Mesenteric fat pad (tissue), 1 donor: ENCODE measurements at places on chromosomes 1 and 21. TPM values are rescaled to one million over a fixed set of nuclear protein-coding genes. Genes with fewer than 3 reads are reported as not detected.
A peak's percentile ranks its signal among the peaks of the same experiment; 100 is the strongest.

- no peak for DNase-seq
Observed at GRCh38 chr1:33185541-33185940, 3.7 kb upstream of the TRIM62 start.

DNA sequence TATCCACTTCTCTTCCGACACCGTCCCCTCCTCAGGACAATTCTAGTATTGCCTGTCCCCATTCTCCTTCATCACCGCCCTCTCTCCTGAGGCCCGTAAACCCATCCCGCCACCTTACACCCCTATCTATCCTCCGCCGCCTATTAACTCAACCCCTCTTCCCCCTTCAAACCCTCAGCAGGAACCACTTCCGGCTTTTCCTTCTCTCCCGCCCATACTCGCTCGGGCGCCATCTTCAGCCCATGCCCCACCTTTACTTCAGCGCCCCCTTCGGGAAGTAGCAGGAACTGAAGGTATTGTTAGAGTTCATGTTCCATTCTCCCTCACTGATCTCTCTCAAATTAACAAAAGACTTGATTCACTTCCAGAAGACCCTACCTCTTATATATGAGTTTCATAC lies 31.6 kb downstream of the VN1R5 start:
- peak; percentile 41 for DNase-seq

GRCh38 chr21:40964691-40965090 lies 117.7 kb upstream of the DSCAM start:
- DNase-seq, result no peak

DNA sequence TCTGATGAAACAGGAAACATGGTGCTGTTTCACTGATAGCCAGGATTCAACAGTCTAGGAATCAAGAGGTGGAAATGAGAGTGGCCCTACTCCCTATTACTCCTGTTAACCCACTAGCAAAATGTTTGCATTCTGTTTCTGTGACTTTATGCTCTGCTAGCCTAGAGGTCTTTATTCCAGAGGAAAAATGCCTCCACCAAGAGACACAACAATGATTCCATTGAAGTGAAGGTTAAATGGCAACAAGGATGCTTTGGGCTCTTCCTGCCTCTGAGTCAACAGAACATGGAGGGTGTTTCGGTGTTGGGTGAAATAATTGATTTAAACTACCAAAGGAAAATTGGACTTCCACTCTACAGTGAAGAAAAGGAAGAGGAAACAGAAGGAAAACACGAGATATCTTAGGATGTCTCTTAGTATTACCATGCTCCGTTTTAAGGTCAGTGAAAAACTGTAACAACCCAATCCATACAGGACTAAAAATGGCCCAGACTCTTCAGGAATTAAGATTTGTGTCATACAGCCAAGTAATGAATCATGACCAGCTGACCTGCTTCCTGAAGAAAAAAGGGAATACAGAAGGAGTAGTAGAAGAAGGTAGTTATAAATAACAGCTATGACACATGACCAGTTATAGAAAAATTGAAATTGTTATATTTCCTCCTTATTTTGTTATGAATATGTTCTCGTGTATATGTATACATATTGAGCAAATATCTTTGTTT lies 1237.8 kb downstream of the NCAM2 start:
- DNase-seq, result no peak

- no peak for DNase-seq
Observed at GRCh38 chr1:177589166-177589565, 380.7 kb downstream of the SEC16B start.

DNA sequence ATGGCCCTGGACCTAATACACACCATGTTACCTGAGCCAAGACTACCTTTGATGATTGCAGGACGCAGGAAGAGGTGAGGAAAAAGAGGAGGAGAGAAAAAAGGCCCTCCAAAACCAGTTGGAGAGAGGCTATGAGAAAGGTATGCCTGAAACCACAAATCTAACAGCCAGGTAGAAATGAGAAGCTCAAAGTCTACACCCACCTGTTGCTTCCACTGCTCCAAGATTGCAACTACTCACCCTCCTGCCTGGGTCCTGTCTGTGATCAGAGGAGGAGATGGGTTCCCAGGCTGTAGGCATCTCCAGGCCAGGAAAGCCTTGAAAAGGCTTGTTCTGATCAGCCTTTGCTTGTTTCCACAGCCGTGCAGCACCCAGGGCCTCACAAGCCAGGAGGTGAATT lies 307.8 kb upstream of the USP24 start:
- no peak for DNase-seq

- DNase-seq, result peak; percentile 69
Observed at GRCh38 chr1:205435578-205436573, 14.0 kb upstream of the LEMD1 start.

GRCh38 chr1:225691377-225691776 lies 38.5 kb upstream of the ENAH start:
- DNase-seq, result no peak

DNA sequence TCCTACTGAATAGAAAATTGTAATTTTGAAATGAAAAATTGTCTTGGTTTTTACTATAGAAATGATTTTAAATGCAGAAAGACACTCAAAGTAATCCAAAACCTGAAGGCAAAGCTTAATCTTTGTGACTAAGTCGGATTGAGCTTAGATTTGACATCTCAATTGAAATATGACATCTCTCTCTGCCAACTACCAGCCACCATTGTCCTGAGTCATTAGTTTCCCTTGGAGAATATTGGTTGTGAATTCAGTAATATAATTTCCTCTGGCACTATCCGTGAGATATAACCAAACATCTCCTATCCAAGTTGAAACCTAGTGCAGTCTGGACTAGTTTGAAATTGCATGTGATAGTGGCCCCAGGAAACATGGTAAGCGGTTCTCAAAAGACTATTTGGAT lies 37.1 kb downstream of the PLA2G4A start:
- no peak for DNase-seq

DNA sequence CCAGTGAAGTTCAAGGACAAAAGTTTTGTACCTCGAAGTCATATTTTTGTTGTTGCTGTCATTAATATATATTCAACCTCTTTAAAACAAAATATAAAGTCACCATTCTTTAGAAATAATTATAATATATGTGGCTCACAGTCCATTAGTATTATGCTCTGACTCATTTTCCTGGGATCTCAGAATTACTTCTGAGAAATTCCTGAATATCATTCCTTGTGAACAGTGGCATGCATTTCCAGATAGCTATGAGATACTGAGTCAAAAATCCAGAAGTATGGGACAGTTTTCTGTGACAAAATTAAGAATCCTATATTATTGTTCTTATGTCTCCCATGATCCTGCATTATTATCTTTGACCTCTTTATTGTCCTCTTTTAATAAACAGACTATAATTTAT lies 13.8 kb upstream of the RGS21 start:
- DNase-seq, result no peak

- peak; percentile 14 for DNase-seq
Observed at GRCh38 chr1:111826278-111826677, 70.6 kb downstream of the DDX20 start.

GRCh38 chr1:233627823-233628222 lies 13.9 kb downstream of the KCNK1 start:
- no peak for DNase-seq

DNA sequence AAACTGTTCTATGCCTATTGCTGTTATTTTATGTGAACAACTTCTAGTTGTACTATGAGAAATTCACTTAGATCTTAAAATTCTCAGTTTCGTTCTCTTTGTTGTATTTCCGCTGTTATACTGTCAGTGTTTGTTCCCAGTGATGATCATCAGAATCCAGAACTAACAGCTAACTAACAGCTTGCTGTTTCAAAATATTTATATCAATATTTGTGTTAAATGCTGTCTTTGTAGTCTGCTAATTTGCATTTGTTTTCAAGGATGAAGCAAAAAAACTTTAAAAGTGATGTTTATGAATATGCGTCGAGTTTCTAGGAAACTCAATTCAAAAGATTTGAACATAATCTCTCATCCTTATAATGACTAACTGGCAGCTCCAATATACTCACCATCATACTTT lies 84.5 kb downstream of the SPATA17 start:
- no peak for DNase-seq

DNA sequence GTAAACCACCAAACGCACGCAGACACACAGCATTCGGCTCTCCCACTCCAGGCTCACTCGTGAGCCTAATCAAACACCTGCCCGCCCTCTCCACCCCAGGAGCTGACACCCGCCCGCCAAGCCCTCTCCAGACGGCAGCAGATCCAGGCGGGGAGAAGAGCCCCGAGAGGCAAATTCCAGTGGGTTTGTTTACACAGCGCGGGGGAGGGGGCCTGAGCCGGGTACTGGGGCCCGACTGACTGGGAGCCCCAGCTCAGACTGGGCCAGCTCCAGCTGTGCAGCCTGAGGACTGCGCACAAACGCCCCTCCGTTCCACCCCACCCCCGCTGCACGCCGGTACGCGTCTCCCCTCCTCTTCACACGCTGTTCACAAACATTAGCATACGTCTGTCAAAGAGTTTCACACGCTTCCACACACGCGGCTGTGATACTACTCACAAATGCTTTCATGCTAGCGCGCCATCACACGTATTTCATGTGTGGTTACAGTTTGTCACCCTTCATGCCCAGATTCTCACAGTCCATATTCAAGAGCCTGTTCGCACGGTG lies 1.0 kb upstream of the EFNA1 start:
- no peak for DNase-seq

- DNase-seq, result no peak
Observed at GRCh38 chr1:161954466-161954865, 69.2 kb downstream of the OLFML2B start.

- DNase-seq, result no peak
Observed at GRCh38 chr1:16143566-16144324, 12.1 kb downstream of the EPHA2 start.

- DNase-seq, result no peak
Observed at GRCh38 chr1:197207081-197207480, 60.6 kb upstream of the ASPM start.

- DNase-seq, result no peak
Observed at GRCh38 chr1:35505911-35506798, 51.0 kb downstream of the KIAA0319L start.

GRCh38 chr1:229843627-229844238 lies 217.7 kb downstream of the URB2 start:
- DNase-seq, result no peak

DNA sequence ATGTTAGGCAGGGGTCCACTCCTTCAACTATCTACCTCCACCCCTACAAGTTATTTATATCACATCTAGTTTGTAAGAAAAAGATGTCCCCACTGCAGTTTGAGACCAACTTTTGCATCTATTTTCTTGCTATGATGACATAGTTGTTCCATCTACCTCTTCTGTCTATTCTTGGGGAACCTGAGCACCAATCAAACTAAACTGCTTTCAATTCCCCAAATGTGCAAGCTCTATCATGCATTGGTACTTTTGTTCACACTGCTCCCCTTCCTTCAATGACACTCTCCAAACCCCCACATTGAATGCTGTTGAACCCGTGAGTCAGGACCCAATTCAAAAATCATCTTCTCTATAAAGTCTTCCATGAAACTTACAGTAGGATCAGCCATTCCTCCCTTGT lies 16.0 kb upstream of the FRRS1 start:
- DNase-seq, result no peak

DNA sequence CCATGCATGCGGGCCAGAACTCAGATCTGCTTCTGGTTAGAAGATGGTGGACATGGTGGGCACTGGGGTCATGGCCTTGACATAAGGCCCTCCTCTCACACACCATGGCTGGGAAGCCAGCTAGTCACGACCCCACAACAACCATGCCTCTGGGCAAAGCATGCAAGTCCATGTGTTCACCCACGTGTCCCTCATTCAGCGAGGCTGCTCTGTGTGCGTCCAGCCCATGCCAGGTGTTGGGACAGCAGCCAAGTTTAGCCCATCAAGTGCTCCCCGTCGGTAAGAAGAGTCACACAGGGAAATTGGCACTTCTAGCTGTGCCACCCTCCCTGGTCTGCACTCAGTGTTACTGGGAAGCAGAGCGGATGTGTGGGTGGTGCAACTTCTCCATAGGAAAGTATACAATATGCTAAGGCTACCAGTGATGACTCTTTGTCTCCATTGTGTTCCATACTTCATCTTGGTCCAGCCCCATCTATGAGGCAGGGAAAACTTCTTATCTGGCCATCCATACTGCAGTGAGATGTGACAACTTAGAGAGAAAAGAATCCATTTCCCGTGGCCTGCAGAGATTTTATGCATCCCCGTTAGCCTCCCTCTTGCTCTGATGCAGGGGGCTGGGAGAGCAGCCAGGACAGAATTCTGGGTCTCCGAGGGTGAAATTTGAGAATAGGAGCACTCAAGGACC lies 198.0 kb downstream of the GRIK3 start:
- DNase-seq, result no peak

DNA sequence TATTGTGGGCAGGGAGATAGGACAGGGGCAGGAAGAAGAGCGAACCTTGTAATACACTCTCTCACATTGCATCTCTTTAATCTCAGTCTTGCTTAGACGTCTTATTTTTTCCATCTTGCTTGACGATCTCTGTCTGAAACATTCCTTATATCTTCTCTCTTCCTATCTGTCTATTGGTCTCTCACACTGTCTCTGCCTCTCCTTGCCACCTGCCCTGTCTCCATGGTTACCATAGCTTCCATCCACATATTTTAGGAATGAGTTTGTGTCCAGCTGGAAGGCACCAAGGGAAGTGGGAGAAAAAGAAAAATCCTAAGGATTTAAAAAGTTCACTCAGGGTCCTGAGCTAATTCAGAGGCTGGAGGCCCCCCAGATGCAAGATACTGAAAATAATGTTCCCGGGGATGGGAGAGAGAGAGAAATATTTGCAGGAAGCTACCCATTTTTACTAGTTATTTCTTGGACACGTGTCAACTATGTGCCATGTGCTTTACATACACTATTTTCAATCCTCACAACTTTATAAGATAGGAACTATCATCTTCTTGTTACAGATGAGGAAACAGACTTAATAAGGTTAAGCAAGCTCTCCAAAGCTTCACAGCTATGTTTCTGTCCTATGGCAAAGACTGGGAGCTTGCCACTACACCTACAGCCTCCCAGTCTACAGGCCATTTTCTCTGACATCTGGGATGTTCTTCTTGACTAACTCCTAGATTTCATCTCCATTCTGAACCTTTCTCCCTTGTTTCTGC lies 933 bp downstream of the ANKRD34A start:
- DNase-seq, result no peak

GRCh38 chr21:42406866-42407265 lies 3.2 kb downstream of the UBASH3A start:
- DNase-seq, result peak; percentile 57

DNA sequence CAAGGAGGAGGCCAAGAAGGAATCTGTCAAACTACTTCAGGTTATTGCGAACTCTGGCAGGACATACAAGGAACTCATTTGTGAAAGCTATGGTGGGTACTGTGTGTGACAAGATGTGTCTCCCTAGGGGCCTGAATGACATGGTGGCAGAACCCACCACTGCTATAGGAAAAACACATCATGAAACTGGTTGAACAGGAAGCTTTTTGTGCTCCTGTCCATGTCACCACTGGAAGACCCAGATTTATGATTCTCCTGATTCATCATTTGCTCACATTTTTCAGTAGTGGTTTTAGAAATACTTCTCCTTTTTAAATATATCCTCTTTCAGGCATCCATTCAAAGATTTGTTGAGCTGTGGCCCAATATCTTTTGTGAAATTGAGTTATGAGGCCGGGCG lies 23.6 kb downstream of the ARMH1 start:
- no peak for DNase-seq

INSRR gene
- total RNA-seq, result 0.10 TPM

HSPB7 gene
- total RNA-seq, result 342 TPM

ACTL8 gene
- not detected for total RNA-seq

YOD1 gene
- total RNA-seq, result 5.4 TPM

PCP4 gene
- total RNA-seq, result not detected

S100A14 gene
- 0.35 TPM for total RNA-seq

HPDL gene
- total RNA-seq, result 1.00 TPM

CLDN17 gene
- not detected for total RNA-seq

OR2L2 gene
- 0.10 TPM for total RNA-seq
